ENCODE measurements at places on chromosomes 6 and 20. TPM values are rescaled to one million over a fixed set of nuclear protein-coding genes. Genes with fewer than 3 reads are reported as not detected.

GRCh38 chr6:30843611-30843998 is 40.7 kb upstream of the DDR1 start:
- DNase-seq, result no peak

DNA sequence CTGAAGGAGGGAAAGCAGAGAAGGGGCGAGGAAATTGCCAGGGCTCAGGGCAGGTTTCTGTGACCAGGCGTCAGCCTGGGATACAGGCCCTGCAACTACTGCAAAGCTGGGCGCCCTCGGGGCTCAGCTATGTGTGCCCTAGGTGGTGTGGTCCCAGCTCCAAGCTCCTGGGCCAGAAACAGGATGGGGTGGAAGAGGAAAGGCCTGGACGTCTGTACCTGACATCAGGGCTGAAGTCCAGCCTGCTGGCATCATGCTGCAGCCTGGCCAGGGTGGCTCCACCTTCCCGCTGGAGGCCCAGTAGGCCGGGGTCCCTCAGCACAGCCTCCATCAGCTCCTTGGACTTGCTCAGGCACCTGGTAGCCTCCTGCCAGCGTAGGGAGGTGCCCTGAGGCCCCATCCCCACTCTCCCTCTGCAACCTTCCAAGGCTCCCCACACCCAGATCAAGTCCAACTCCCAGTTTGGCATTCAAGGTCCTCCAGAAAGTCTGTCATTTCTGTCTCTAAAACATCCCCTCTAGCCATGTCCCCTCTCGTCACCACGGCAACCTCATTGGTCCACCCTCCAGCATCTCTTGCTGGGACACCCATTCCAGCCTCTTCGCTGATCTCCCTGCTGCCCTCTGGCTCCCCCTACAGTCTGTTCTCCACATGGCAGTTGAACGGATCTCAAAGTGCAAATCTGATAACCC is 38.2 kb downstream of the KIAA1755 start:
- DNase-seq, result peak; percentile 80

- no peak for DNase-seq
Observed at GRCh38 chr6:151434369-151434768, 17.6 kb downstream of the RMND1 start.

DNA sequence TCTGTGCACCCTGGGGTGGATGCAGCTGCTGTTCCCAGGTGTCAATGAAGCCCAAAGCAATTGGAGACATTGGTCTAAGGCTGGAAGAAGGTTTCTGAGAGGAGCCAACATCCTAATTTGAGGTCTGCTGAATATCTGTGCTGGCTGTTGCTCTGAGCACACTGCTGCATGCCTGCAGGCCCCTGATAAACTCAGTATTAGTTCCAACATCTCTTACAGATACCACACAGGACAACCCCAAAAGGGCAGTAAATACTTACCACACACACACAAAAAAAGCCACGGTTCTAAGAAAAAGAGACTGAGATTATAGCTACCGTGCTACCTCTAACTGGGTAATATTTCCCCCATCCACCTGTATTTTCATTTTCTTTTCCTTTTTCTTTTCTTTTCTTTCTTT is 164.3 kb upstream of the SOX4 start:
- no peak for DNase-seq

The PAK5 gene
- not detected for total RNA-seq

DNA sequence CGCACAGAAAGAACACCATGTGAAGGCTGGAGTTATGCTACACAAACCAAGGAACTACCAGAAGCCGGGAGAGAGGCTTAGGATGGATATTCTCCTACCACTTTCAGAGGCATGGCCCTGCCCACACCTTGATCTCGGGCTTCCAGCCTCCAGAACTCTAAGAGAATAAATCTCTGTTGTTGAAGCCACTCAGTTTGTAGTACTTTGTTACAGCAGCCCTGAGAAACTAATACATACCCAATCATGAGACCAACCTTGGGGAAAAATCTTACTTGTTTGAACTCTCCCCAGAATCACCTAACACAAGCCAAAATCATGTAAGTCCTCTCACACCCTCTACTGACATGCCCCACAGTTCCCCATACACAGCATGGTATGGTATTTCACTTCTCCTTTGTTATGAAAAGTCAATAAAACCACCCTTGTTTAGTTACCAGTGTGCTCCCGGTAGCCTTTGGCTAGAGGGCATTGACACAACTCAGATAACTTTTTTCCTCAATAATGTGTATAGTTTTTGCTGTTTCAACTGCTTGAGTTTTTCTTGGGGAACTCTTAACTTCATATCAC is 40.7 kb upstream of the SLC2A12 start:
- no peak for DNase-seq

The RBPJL gene
- total RNA-seq, result not detected

GRCh38 chr20:49187330-49187850 is 744 bp downstream of the STAU1 start:
- DNase-seq, result peak; percentile 57

- no peak for DNase-seq
Observed at GRCh38 chr6:11212664-11213063, 19.8 kb downstream of the NEDD9 start.

- no peak for DNase-seq
Observed at GRCh38 chr20:63071541-63072181, 64.9 kb upstream of the BHLHE23 start.

The SOX4 gene
- 4.2 TPM for total RNA-seq

DNA sequence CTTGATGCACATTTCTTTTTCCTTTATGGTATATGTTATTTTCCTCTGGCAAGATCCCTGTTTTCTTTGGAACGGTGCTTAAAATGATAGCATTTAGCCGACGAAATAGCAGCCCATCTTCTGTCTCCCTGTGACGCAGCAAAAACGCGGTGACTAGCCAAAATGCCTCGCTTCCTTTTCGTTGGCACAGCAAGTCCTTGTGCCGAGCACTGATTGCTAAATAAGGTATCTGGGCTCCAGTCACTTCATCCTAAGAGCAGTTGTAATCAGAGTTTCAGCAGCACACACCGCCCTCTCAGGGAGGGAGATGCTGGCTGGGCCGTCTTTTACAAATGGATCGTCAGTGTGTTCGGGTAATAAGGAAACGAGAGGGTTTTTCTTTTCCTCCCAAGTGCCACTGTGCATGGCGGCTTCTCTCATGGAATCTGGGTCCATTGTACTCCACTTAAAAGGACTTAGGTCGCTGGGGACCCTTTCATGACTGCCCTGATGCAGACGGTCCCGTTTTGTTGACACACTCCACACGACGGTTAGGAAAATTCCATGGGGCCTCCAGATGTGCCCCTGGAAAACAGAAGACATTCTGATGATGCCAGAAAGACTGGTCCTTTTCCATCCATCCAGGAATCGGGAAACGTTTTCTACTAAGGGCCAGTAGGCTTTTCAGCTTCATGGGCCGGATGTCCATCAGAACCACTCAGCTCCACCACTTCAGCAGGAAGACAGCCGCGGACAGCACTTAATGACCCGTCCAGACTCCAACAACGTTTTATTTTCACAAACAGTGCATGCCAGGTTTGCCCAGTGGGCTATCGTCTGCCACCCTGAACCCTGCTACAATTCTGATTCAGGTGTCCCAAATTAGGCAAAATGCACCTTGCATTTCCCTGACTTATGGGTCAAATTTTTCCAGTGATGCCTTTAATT is 185.5 kb downstream of the CDH4 start:
- DNase-seq, result no peak

The ARG1 gene
- total RNA-seq, result not detected

DNA sequence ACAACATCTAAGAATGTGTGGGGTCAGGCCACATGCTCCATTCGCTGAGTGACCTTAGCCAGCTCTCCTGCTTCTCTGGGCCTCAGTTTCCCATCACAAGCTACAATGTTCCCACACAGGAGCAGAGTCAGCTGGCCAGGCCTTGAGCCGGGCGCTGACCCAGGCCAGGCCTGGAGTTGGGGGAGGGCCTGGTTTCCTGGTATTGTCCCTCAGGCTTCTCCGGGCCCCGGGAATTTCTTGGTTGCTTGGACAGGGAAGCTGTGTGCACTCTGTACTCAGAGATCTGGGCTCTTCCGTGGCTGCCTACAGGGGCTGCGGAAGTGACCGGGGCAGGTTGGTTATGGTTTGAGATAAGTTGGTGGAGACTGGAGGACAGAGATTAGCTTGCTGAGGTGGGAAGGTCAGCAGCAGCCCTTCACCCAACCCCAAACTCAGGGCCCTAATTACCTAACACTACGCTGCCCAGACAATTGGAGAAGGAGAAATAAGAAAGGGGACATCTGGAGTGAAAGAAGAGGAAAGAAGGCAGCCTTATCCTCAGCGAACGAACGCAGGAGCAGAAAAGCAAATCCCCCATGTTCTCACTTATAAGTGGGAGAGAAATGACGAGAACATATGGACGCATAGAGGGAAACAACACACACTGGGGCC is 6.2 kb downstream of the TGM2 start:
- DNase-seq, result no peak

GRCh38 chr6:37507077-37507476 is 7.4 kb upstream of the CCDC167 start:
- no peak for DNase-seq

GRCh38 chr6:20033697-20034407 is 178.4 kb downstream of the MBOAT1 start:
- DNase-seq, result no peak

- no peak for DNase-seq
Observed at GRCh38 chr6:51094271-51094670, 275.6 kb downstream of the TFAP2B start.

The BIRC7 gene
- 0.51 TPM for total RNA-seq

GRCh38 chr20:23122796-23123655 is 36.9 kb upstream of the CD93 start:
- DNase-seq, result no peak

DNA sequence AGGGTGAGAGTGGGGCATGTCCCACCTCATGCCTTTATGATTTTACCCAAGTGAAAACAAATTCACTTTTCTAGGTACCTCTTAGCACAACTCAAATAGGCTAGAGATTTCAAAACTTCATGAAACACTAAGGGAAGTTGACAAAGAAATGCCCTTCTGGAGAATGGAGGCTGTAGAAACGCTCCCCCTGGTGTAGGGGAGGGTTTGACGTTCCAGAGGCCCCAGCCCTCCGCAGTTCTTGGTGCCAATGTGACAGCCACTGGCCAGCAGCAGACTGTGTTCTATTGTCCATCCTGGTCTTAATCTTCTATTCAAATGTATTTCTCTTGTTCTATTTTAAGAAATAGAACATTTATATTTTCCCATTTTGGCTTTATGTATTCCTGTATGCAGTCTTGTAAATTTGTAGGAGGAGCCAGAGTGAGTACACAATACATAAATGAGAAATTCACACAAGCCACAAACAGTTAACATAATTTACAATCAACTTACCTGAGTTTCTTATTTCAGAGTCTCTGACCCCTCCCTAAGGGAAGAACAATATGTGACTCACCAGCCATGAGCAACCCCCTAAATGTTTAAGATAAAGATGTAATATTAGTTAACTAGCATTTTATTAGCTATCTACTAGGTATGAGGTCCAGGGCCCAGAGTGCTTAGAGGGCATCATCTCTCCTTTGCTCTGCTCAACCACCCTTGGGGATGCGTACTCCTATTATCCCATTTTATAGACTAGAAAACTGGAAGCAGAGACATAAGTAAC is 8.8 kb upstream of the MUC21 start:
- DNase-seq, result no peak

- no peak for DNase-seq
Observed at GRCh38 chr20:47205577-47206123, 150.8 kb downstream of the ZMYND8 start.

The BTNL2 gene
- total RNA-seq, result not detected

DNA sequence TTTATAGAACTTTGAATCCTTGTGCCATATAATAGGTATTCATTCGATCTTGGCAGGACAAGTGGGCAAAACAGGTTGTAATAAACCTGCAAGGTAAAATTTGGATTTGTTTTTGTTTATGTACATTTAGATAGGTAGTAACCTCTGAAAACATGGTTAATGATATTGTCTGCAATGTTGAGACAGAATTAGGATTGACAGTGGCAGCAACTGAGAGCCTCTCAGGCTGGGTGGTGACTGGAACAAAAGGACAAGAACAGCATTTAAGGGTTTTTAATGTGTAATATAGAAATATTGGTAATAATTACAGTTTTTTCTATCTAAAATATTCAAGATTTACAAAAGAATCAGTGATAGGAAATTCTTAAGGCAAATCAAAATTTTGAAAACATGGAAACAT is 382.0 kb downstream of the TFAP2B start:
- no peak for DNase-seq

DNA sequence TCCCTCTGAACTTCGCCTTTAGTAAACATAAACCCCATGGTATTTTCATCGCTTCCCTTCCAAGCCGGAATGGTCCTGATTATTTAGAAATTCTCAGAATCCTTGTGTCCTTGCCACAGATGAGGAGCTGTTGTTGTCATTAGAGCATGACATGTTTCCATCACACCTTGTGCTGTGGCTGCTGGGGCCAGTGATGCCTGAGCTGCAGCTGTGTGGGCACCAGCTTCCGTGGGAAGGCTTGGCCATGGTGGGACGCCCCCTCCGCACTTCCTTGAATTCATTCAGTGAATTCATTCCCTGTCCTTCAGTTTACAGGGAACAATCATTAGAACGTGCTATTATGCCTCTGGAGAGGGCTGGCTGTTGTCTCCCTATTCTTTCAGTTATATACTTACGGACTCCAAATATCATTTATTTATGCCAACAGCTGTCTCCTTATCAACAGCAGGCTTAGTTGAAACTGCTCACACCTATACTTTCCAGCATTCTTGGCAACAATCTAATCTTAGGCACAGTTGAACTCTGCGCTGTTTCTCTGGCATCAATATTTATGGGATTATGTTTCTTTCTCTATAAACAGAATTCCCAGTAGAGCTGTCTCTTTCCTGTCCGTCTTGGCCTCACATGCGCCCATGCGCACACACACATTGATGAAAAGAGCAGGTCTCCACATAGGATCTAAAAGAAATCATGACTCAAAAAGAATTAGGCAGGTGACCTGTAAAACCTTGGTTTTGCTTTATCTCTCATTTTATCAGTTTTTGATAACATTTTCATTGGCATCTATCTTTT is 9.0 kb downstream of the ADGRF1 start:
- DNase-seq, result no peak

The PNLDC1 gene
- total RNA-seq, result 0.80 TPM

DNA sequence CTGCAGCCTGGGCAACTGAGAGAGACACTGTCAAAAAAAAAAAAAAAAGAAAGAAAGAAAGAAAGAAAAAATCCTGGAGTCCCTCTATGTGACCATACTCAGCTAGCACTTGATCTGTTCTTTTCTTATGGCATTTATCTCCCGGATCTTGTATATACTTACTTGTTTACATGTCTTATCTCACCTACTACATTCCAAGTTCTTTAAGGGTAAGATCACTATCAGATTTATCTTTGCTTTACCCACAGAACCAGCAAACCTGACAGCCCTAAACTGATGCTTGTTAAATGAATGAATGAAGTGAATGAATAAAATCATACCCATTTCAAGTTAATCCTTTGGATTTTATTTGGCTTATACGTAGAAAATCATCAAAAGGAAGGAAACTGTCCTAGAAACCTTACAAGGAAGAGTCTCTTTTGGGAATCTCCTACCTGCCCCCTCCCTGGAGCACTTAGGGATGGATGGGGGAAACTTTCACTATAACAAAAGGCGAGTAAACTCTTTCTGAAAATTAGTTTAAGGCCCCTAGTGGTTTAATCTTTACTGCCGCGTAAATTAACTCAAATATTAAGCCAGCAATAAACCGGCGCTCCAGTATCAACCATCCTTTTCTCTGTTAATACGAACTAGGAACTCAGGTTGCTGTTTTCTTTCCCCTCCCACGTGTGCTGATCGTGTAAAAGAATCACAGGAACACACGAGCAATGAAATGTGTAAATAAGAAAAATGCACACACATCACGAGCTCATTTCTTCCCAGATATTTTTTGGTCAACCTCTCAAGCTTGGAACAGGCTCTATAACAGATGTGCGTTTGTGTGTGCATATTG is 1.3 kb upstream of the UTRN start:
- no peak for DNase-seq
